Left cardiac atrium (tissue), 4 donors: ENCODE measurements at places on chromosomes 3 and 15. TPM values are rescaled to one million over a fixed set of nuclear protein-coding genes. Genes with fewer than 3 reads are reported as not detected.
A peak's percentile ranks its signal among the peaks of the same experiment; 100 is the strongest.

GRCh38 chr3:20511863-20512505 is 326.0 kb upstream of the SGO1 start:
- no peak for DNase-seq

The CYP11A1 gene
- 1.8 TPM for total RNA-seq

The MESP2 gene
- total RNA-seq = 0.16 TPM

The GOLGA8T gene
- total RNA-seq = 1.4 TPM

- no peak for DNase-seq
Observed at GRCh38 chr15:101568309-101568708, 78.8 kb upstream of the PCSK6 start.

GRCh38 chr3:43861635-43862034 is 170.9 kb downstream of the ABHD5 start:
- DNase-seq = no peak

GRCh38 chr15:88448991-88449461 is 18.2 kb downstream of the MRPL46 start:
- no peak for DNase-seq

GRCh38 chr15:89184357-89184756 is 37.0 kb downstream of the RLBP1 start:
- no peak for DNase-seq

- DNase-seq = peak; percentile 67
Observed at GRCh38 chr3:141076797-141077571, 25.8 kb downstream of the SPSB4 start.

The UBA5 gene
- 41.2 TPM for total RNA-seq

The SRGAP3 gene
- total RNA-seq = 2.5 TPM

The DUOXA2 gene
- total RNA-seq = not detected

GRCh38 chr15:51105430-51106016 is 10.8 kb upstream of the TNFAIP8L3 start:
- no peak for DNase-seq

The CGNL1 gene
- 26.0 TPM for total RNA-seq

The IL17RE gene
- total RNA-seq = 2.2 TPM

The SLC27A2 gene
- total RNA-seq = 0.10 TPM
